HCT116 (cell line): ENCODE measurements at places on chromosomes 4 and X.

DNA sequence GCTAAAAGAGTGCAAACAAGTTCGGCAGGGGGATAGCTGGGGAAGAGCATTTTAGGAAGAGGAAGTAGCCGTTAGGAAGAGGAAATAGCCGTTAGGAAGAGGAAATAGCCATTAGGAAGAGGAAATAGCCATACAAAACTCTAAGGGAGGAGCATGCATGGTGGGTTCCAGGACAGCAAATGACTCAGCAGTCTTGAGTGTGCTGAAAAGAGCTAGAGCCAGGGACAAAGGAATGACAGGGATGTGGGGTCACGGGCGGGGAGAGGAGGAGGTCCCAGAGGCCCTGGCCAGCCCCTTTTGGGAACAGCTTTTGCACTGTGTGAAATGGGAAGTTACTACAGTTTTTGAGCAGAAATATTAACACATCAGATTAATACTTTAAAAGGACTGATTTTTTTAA lies 882.6 kb downstream of the TRIML1 start:
- no peaks in the 10 kb centered on the region for H3K36me3 ChIP-seq
- H3K4me1 ChIP-seq, result peaks cover 16% of the 10 kb centered on the region
- no peak overlapping the region for H3K4me3 ChIP-seq

GRCh38 chrX:11296051-11296450 lies 2.8 kb downstream of the AMELX start:
- no peak for DNase-seq
- no peaks in the 10 kb centered on the region for H3K27me3 ChIP-seq
- no peak overlapping the region for H3K27ac ChIP-seq
- H3K4me3 ChIP-seq, result no peak overlapping the region

- H3K4me1 ChIP-seq, result no peaks in the 10 kb centered on the region
- H3K36me3 ChIP-seq, result no peaks in the 10 kb centered on the region
- no peak overlapping the region for H3K27ac ChIP-seq
- no peak overlapping the region for H3K4me3 ChIP-seq
- no peaks in the 10 kb centered on the region for H3K27me3 ChIP-seq
- DNase-seq, result no peak
Measured at GRCh38 chr4:24160358-24160757, 270.5 kb upstream of the PPARGC1A start.

GRCh38 chrX:69196666-69197065 lies 31.4 kb upstream of the PJA1 start:
- no peaks in the 10 kb centered on the region for H3K27me3 ChIP-seq
- no peaks in the 10 kb centered on the region for H3K36me3 ChIP-seq
- DNase-seq, result no peak
- H3K4me3 ChIP-seq, result no peak overlapping the region
- H3K4me1 ChIP-seq, result 0 out of 2 replicates have a peak, but pooled peaks cover 5% of the 10 kb centered on the region
- H3K27ac ChIP-seq, result no peak overlapping the region

GRCh38 chrX:10798041-10798440 lies 177.7 kb upstream of the MID1 start:
- no peaks in the 10 kb centered on the region for H3K27me3 ChIP-seq
- no peak overlapping the region for H3K27ac ChIP-seq
- no peaks in the 10 kb centered on the region for H3K36me3 ChIP-seq
- DNase-seq, result no peak
- H3K4me1 ChIP-seq, result no peaks in the 10 kb centered on the region

GRCh38 chr4:36919721-36920120 lies 324.8 kb upstream of the NWD2 start:
- H3K27ac ChIP-seq, result no peak overlapping the region
- no peak for DNase-seq
- no peaks in the 10 kb centered on the region for H3K4me1 ChIP-seq
- no peaks in the 10 kb centered on the region for H3K27me3 ChIP-seq
- H3K4me3 ChIP-seq, result no peak overlapping the region
- no peaks in the 10 kb centered on the region for H3K36me3 ChIP-seq

DNA sequence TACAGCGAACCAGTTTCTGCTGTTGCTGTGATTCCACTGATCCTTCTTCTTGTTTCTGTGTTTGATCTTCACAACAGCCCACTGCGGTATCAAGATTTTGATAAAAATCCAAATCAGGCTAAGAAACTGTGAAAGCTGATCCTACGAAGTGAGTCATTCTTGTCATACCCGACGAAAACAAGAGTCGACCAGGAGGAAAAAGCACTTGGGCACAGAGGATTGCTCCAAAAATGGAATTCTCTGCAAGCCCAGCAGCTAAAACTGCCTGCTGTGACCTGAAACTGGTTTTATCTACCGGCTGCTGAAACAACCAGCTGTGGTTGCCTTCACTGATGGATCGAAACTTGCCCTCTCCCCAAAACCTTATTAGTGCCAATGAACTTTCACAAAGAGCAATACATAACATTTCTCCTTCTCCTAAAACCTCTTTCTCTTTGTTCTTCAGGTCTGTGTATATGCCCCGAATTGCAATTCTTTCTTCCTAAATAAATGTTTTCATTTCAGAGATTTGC lies 607.0 kb upstream of the PRKX start:
- no peaks in the 10 kb centered on the region for H3K27me3 ChIP-seq
- no peak overlapping the region for H3K27ac ChIP-seq
- no peak overlapping the region for H3K4me3 ChIP-seq
- H3K36me3 ChIP-seq, result no peaks in the 10 kb centered on the region
- no peaks in the 10 kb centered on the region for H3K4me1 ChIP-seq

DNA sequence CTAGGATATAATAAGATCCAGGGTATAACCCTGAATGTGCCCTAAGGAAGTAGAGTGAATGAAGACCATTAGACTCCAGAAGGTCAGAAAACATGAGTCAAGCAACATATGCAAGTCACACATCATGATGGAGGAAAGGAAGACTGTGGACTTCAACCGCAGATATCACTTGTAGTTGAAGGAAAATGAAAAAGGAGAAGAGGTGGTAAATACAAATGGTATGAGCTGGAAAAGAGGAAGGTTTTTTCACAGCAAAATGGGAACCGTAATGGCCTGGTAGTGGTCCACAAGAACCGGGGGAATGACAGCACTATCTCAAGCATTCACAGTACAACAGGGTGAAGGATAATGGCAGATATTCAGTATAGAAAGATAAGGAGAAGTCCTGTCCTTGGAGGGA lies 5.2 kb upstream of the SCFD2 start:
- DNase-seq, result no peak
- no peak overlapping the region for H3K27ac ChIP-seq
- H3K4me3 ChIP-seq, result no peak overlapping the region
- no peaks in the 10 kb centered on the region for H3K27me3 ChIP-seq
- H3K36me3 ChIP-seq, result no peaks in the 10 kb centered on the region

DNA sequence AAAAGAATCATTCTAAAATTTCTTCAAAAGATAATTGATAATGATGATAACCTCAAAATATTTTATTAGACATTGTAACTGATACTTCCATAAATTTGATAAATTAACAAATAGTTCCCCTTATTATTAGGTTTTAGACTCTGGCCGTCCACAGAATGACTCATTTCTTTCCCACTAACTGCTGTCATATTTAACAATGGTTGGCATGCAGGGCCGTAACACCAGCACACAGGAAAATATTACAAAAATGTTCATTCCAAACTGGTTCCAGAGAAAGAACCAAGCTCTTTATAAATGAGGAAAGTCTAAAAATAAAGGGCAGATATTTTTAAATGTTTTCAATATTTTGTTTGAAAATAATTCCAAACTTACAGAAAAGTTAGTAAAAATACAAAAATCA lies 28.2 kb downstream of the WDFY3 start:
- DNase-seq, result no peak
- H3K4me1 ChIP-seq, result peaks cover 7% of the 10 kb centered on the region; the same call in 1 of the 2 replicates
- H3K36me3 ChIP-seq, result no peaks in the 10 kb centered on the region
- no peak overlapping the region for H3K4me3 ChIP-seq
- H3K27me3 ChIP-seq, result no peaks in the 10 kb centered on the region
- H3K27ac ChIP-seq, result no peak overlapping the region

- no peaks in the 10 kb centered on the region for H3K4me1 ChIP-seq
- H3K27ac ChIP-seq, result no peak overlapping the region
- DNase-seq, result no peak
Measured at GRCh38 chrX:22037911-22038537, 5.9 kb downstream of the PHEX start.

GRCh38 chrX:154061801-154062200 lies 35.7 kb downstream of the MECP2 start:
- no peak for DNase-seq
- no peak overlapping the region for H3K4me3 ChIP-seq
- no peak overlapping the region for H3K27ac ChIP-seq
- H3K27me3 ChIP-seq, result no peaks in the 10 kb centered on the region
- no peaks in the 10 kb centered on the region for H3K36me3 ChIP-seq
- peaks cover 13% of the 10 kb centered on the region; the same call in 1 of the 2 replicates for H3K4me1 ChIP-seq

- no peaks in the 10 kb centered on the region for H3K36me3 ChIP-seq
- H3K4me3 ChIP-seq, result no peak overlapping the region
- H3K27me3 ChIP-seq, result no peaks in the 10 kb centered on the region
- DNase-seq, result no peak
- no peak overlapping the region for H3K27ac ChIP-seq
Measured at GRCh38 chrX:53294024-53294648, 12.8 kb upstream of the IQSEC2 start.

DNA sequence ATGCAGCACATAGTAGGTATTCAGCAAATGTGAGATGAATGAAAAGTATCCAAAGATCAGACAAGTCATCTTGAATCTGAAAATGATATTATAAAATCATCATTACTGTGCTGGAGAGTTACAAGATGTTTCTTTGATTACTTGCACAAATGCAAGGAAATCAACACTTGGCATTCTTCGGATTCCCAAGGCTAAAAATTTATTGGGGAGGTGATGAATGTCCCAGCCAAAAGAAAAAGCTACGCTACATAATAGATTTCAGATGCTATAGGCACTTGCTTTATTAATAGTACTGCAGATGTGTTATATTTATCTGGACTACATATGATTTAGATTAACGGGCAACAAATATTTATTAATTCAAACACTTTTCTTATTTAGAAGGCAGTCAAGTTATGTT lies 286.7 kb upstream of the TENM3 start:
- no peaks in the 10 kb centered on the region for H3K4me1 ChIP-seq
- DNase-seq, result no peak
- H3K27me3 ChIP-seq, result peaks cover 4% of the 10 kb centered on the region; the same call in 1 of the 2 replicates
- no peaks in the 10 kb centered on the region for H3K36me3 ChIP-seq

- no peaks in the 10 kb centered on the region for H3K36me3 ChIP-seq
- no peak overlapping the region for H3K27ac ChIP-seq
- H3K4me1 ChIP-seq, result no peaks in the 10 kb centered on the region
- H3K27me3 ChIP-seq, result no peaks in the 10 kb centered on the region
- DNase-seq, result no peak
Measured at GRCh38 chr4:35520059-35520458, 724.3 kb downstream of the ARAP2 start.

- no peaks in the 10 kb centered on the region for H3K36me3 ChIP-seq
- DNase-seq, result no peak
- H3K27me3 ChIP-seq, result no peaks in the 10 kb centered on the region
- no peak overlapping the region for H3K27ac ChIP-seq
- no peaks in the 10 kb centered on the region for H3K4me1 ChIP-seq
Measured at GRCh38 chr4:118904418-118904817, 15.8 kb downstream of the SYNPO2 start.

GRCh38 chrX:136143711-136144110 lies 3.6 kb upstream of the FHL1 start:
- H3K27me3 ChIP-seq, result no peaks in the 10 kb centered on the region
- no peak overlapping the region for H3K27ac ChIP-seq
- no peak overlapping the region for H3K4me3 ChIP-seq

GRCh38 chr4:21726255-21726815 lies 222.2 kb downstream of the KCNIP4 start:
- no peaks in the 10 kb centered on the region for H3K36me3 ChIP-seq
- no peaks in the 10 kb centered on the region for H3K27me3 ChIP-seq
- no peak overlapping the region for H3K27ac ChIP-seq
- no peaks in the 10 kb centered on the region for H3K4me1 ChIP-seq

GRCh38 chrX:69109706-69110105 lies 55.5 kb downstream of the PJA1 start:
- no peak overlapping the region for H3K27ac ChIP-seq
- no peaks in the 10 kb centered on the region for H3K27me3 ChIP-seq
- peak; percentile 28 for DNase-seq
- peaks cover 11% of the 10 kb centered on the region for H3K4me1 ChIP-seq

GRCh38 chr4:169756971-169757574 lies 671 bp downstream of the HPF1 start:
- H3K27ac ChIP-seq, result peak overlapping the region; percentile 55
- H3K36me3 ChIP-seq, result no peaks in the 10 kb centered on the region
- no peak for DNase-seq
- peak overlapping the region; percentile 97 for H3K4me3 ChIP-seq

DNA sequence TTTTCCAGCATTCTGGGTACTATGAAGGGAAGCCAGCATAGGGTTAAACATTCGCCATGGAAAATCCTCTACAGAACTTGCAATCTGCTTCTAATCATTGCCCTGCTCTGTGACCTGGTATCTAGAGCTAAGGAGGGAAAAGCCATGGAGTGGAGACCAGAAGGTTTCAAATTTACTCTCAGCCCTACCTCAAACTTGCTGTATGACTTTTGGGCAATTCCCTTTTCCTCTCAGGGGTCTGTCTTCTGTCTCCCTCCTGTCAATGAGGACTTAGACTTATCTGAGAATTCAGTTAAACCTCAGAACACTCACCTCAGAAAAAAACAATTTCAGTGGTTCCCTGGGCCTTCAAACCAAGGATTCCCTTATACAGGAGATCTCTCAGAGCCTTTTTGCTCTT lies 29.1 kb downstream of the ARHGEF9 start:
- H3K36me3 ChIP-seq, result no peaks in the 10 kb centered on the region
- H3K27me3 ChIP-seq, result no peaks in the 10 kb centered on the region
- no peak for DNase-seq
- 0 out of 2 replicates have a peak overlapping the region, but pooled peaks have one; percentile 28 for H3K27ac ChIP-seq
- H3K4me3 ChIP-seq, result peak overlapping the region; percentile 71; the same call in 1 of the 2 replicates

GRCh38 chr4:109665783-109666485 lies 37.3 kb downstream of the CASP6 start:
- no peaks in the 10 kb centered on the region for H3K27me3 ChIP-seq
- no peak for DNase-seq
- H3K4me1 ChIP-seq, result no peaks in the 10 kb centered on the region
- H3K36me3 ChIP-seq, result no peaks in the 10 kb centered on the region
- H3K4me3 ChIP-seq, result no peak overlapping the region

- no peaks in the 10 kb centered on the region for H3K27me3 ChIP-seq
- no peak overlapping the region for H3K27ac ChIP-seq
- H3K4me3 ChIP-seq, result peak overlapping the region; percentile 7; the same call in 1 of the 2 replicates
- H3K4me1 ChIP-seq, result peaks cover 4% of the 10 kb centered on the region
- DNase-seq, result peak; percentile 72
Measured at GRCh38 chr4:173494013-173494970, 35.7 kb downstream of the HAND2 start.

GRCh38 chr4:5552451-5552850 lies 155.9 kb downstream of the EVC2 start:
- no peaks in the 10 kb centered on the region for H3K36me3 ChIP-seq
- no peak overlapping the region for H3K4me3 ChIP-seq
- peaks cover 32% of the 10 kb centered on the region for H3K27me3 ChIP-seq
- no peak overlapping the region for H3K27ac ChIP-seq
- no peak for DNase-seq
- no peaks in the 10 kb centered on the region for H3K4me1 ChIP-seq

DNA sequence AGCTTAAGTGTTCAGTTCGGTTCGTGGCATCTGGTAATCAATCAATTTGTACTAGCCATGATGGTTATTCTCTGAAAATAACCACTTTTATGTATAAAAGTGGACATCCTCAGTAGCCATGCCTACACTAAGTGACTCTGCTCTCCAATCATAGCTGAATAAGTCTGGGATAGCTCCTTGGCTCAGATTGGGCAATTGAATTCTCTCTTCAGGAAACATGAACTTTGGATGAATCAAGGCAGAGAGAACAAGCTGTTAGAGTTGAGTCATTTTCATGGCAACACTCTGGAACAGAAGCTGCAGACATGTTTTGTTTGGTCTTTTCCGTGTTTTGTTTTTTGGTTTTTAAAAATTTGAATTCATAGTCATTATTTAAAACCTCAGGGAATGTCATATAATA lies 66.8 kb upstream of the TMEM164 start:
- no peaks in the 10 kb centered on the region for H3K36me3 ChIP-seq
- DNase-seq, result no peak
- no peak overlapping the region for H3K4me3 ChIP-seq
- no peaks in the 10 kb centered on the region for H3K27me3 ChIP-seq
